Placental pericyte (primary cell): ENCODE measurements at places on chromosomes 1 and 21. TPM values are rescaled to one million over a fixed set of nuclear protein-coding genes. Genes with fewer than 3 reads are reported as not detected.

The IL20 gene
- 0.29 and 0.44 TPM in 2 replicates for total RNA-seq

The KIRREL1 gene
- total RNA-seq: 164 and 211 TPM in 2 replicates

The CHRNB2 gene
- total RNA-seq: under 0.01 TPM in 1 of 2 replicates, not detected in the other

The SAMD13 gene
- total RNA-seq: 0.14 TPM in 1 of 2 replicates, not detected in the other

The SDC3 gene
- total RNA-seq: 43.7 and 60.0 TPM in 2 replicates

The RSPO1 gene
- under 0.01 TPM in 1 of 2 replicates, not detected in the other for total RNA-seq

The OR2L2 gene
- total RNA-seq: not detected in 2 replicates

The OR2T35 gene
- total RNA-seq: not detected in 2 replicates

The CLDN19 gene
- total RNA-seq: not detected in 2 replicates

The AGMAT gene
- 0.44 and 2.3 TPM in 2 replicates for total RNA-seq

The DMBX1 gene
- not detected in 2 replicates for total RNA-seq

The PBX1 gene
- 36.5 and 70.7 TPM in 2 replicates for total RNA-seq

The REN gene
- total RNA-seq: 0.29 and 0.66 TPM in 2 replicates

The FCGR3A gene
- 0.14 TPM in 1 of 2 replicates, not detected in the other for total RNA-seq

The HSD3B2 gene
- not detected in 2 replicates for total RNA-seq

The BTBD19 gene
- 10.5 and 23.4 TPM in 2 replicates for total RNA-seq

The BSND gene
- not detected in 2 replicates for total RNA-seq

The CYP4A22 gene
- not detected in 2 replicates for total RNA-seq

The PRAMEF18 gene
- not detected in 2 replicates for total RNA-seq

The TNFSF4 gene
- 7.4 and 9.3 TPM in 2 replicates for total RNA-seq

The SPRR4 gene
- total RNA-seq: not detected in 2 replicates

The MAP3K6 gene
- total RNA-seq: 6.1 and 22.0 TPM in 2 replicates

The LAPTM5 gene
- 0.43 TPM in 1 of 2 replicates, not detected in the other for total RNA-seq

The ZYG11A gene
- total RNA-seq: 1.1 and 1.8 TPM in 2 replicates

The LRRN2 gene
- total RNA-seq: not detected in 2 replicates

The LAD1 gene
- 0.14 TPM in 1 of 2 replicates, not detected in the other for total RNA-seq

The CHIA gene
- total RNA-seq: not detected in 2 replicates

The FBLIM1 gene
- total RNA-seq: 152 and 186 TPM in 2 replicates

The CFHR2 gene
- total RNA-seq: not detected in 2 replicates

The L1TD1 gene
- total RNA-seq: 0.14 TPM in 1 of 2 replicates, not detected in the other

The CA14 gene
- not detected in 2 replicates for total RNA-seq

The MAP1LC3C gene
- 0.14 and 0.22 TPM in 2 replicates for total RNA-seq

The KCNH1 gene
- 1.1 and 4.2 TPM in 2 replicates for total RNA-seq

The GBP4 gene
- total RNA-seq: 2.0 and 3.4 TPM in 2 replicates

The NPPA gene
- not detected in 2 replicates for total RNA-seq

The ACTA1 gene
- not detected in 2 replicates for total RNA-seq

The ESRRG gene
- total RNA-seq: under 0.01 TPM in 1 of 2 replicates, not detected in the other

The MTARC1 gene
- total RNA-seq: 0.14 and 0.44 TPM in 2 replicates

The NMNAT2 gene
- 0.22 and 6.0 TPM in 2 replicates for total RNA-seq

The PTGER3 gene
- total RNA-seq: under 0.01 and 1.6 TPM in 2 replicates

The C1orf105 gene
- not detected in 2 replicates for total RNA-seq

The PPCS gene
- total RNA-seq: 34.1 and 50.7 TPM in 2 replicates

The MYCL gene
- total RNA-seq: 0.14 and 0.44 TPM in 2 replicates

The TIE1 gene
- 0.57 TPM in 1 of 2 replicates, not detected in the other for total RNA-seq

The TCHHL1 gene
- not detected in 2 replicates for total RNA-seq

The PPFIA4 gene
- total RNA-seq: 0.14 and 0.66 TPM in 2 replicates

The LGR6 gene
- under 0.01 TPM in 1 of 2 replicates, not detected in the other for total RNA-seq

The WNT2B gene
- 0.86 and 1.5 TPM in 2 replicates for total RNA-seq

The NBPF4 gene
- 0.14 and 0.66 TPM in 2 replicates for total RNA-seq

The GUCA2B gene
- not detected in 2 replicates for total RNA-seq

The VWA5B1 gene
- not detected in 2 replicates for total RNA-seq

The NTNG1 gene
- 0.22 and 8.6 TPM in 2 replicates for total RNA-seq

The CADM3 gene
- not detected in 2 replicates for total RNA-seq

The HPDL gene
- 0.86 TPM in 1 of 2 replicates, not detected in the other for total RNA-seq
